ENCODE measurements at places on chromosomes 16 and 17.

GRCh38 chr16:85461022-85461813, 151.9 kb upstream of the GSE1 start:
- DNase-seq, result no peak

DNA sequence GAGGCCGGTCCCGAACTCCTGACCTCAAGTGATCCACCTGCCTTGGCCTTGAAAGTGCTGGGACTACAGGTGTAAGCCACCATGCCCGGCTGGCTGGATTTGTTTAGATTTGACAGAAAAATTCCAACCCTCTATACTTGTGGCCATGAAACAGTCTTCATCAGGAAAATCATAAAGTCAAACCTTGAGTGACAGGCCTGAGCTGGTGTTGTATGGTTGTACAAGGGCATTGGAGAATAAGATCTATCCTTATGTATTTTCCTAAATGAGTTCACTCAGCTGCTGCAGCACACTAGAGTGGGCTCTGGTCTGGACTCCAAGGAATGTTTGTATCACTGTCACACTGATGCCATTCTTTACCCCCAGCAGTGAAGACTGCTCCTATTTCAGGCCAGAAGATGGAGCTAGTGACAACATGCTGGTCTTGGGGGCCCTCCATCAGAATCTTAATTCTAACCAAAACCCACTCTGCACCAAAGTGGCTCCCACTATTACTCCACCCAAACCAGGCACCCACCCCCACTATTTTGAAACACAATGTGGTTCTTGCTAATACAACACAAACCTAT, 27.4 kb downstream of the SNX11 start:
- DNase-seq, result no peak

DNA sequence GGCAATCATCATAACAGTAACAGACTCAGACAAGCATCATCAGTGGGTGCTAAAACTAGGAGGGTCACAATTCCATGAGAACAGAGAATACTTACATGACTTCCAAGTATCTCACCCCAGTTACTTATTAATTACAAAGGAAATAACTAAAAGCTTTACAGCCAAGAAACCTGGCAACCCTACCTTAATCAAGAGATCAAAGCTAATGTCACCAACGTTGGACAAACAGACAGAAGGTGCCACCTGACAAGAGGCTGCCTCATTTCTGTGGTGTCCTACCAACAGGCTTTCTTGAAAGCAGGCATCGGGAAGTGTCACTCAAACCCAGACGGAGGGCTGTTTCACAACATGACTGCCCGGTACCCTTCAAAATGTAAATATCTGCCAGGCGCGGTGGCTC, 84.6 kb downstream of the RMI2 start:
- no peak for DNase-seq

- no peak for DNase-seq
Measured at GRCh38 chr16:78574571-78574970, 475.1 kb downstream of the WWOX start.

- DNase-seq, result no peak
Measured at GRCh38 chr16:53121661-53122060, 66.9 kb downstream of the CHD9 start.

GRCh38 chr16:75017670-75018525, 19.1 kb downstream of the ZNRF1 start:
- DNase-seq, result no peak

DNA sequence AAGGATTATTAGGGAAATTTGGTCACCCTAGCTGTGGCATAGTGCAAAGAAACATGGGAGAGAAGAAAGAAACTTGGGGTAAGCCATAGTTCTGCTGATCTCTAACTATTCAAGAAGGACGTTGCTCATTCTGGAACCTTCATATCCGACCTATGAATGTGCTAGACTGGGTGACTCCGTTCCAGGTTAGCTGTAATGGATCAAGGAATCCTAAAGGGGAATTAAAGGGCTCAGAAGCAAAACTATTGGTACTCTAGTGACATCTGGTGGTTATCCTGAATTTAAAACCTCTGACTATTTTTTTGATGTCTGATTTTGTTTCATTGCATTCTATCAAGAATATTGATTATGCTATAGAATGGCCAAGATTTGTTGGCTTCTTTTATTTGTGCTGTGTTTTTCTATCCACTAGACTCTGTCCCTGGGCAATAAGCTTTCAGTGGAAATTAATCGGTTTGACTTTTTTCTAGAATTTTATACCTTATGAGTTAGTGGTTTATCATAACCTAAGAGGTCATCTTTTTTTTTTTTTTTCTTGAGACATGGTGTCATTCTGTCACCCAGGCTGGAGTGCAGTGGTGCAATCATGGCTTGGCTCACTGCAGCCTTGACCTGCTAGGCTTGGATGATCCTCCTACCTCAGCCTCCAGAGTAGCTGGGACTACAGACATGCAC, 19.5 kb downstream of the PCTP start:
- no peak for DNase-seq

DNA sequence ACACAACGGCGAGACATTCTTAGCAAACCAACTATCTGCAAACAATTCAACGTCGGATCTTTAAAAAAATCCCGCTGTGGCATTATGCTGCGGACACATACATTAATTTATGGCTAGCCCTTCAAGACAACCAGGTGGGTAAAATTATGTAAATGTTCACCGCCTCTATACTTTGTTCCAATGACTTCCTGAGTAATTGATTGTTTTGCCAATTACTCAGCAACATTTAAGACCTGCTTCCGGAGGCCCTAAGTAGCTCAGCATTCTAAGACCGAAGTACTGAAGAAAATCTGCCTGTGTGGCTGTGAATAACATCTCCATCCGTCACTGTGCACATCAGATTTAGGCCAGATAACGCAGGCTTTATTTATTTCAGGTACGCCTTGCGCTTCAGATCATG, 23.3 kb downstream of the QPRT start:
- no peak for DNase-seq

DNA sequence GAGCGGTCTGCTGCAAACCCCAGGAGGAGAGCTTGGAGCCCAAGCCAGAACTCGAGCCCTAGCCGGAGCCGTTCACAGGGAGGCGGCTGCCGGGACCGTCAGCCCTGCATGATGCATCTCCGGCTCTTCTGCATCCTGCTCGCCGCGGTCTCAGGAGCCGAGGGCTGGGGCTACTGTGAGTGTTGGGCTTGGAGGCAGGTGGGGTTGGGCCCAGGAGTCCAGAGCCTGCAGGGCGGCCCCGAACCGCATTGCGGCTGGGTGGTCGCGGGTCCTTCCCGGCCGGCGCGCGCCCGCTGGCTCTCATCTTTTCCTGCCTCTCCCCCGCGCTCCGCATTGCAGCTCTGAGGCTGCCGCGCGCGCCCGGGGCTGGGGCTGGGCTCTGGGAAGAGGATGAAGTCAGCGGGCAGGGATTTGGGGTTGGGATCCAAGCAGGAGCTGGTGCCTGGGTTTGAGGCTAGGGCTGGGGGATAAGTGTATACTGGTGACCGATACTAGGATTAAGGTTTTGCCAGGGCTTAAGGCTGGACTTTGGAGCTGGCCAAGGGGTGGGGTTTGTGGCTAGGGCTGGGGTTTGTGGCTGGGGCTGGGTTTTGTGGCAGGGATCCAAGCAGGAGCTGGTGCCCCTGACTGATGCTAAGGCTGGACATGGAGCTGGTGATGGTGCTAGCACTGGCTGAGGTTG, 532 bp downstream of the CNTNAP1 start:
- DNase-seq, result peak; percentile 37

DNA sequence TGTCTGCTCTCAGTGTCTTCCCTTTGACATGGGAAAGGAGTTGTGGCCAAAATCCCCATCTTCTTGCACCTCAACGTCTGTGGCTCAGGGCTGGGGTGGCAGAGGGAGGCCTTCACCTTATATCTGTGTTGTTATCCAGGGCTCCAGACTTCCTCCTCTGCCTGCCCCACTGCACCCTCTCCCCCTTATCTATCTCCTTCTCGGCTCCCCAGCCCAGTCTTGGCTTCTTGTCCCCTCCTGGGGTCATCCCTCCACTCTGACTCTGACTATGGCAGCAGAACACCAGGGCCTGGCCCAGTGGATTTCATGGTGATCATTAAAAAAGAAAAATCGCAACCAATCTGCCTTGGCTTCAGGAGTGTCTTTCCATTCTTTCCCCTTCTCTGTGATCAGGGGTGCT, 918 bp upstream of the MRM1 start:
- DNase-seq, result no peak

- no peak for DNase-seq
Measured at GRCh38 chr16:77271532-77272426, 72.6 kb downstream of the SYCE1L start.

DNA sequence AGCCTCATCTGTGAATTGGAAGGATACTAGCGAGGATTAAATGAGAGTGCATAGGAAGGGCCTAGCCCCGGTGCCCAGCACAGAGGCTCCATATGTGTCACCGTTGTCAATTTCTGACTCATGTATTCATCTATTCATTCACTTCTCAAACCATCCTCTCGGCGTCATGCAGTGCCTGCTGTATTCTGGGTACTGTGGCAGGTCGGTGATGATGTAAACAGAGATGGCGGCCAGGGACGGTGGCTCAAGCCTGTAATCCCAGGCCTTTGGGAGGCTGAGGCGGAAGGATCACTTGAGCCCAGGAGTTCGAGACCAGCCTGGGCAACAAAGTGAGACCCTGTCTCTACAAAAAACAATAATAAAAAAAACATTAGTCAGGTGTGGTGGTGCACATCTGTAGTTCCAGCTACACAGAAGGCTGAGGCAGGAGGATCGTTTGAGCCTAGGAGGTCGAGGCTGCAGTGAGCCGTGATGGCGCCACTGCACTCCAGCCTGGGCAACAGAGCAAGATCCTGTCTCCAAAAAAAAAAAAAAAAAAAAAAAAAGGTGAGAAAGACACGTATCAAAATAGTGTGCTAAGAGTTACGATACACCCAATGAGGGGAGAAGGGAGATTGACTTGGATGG, 4.3 kb upstream of the PPP1R1B start:
- peak; percentile 71 for DNase-seq

GRCh38 chr16:52743707-52744106, 196.8 kb upstream of the TOX3 start:
- DNase-seq, result no peak

DNA sequence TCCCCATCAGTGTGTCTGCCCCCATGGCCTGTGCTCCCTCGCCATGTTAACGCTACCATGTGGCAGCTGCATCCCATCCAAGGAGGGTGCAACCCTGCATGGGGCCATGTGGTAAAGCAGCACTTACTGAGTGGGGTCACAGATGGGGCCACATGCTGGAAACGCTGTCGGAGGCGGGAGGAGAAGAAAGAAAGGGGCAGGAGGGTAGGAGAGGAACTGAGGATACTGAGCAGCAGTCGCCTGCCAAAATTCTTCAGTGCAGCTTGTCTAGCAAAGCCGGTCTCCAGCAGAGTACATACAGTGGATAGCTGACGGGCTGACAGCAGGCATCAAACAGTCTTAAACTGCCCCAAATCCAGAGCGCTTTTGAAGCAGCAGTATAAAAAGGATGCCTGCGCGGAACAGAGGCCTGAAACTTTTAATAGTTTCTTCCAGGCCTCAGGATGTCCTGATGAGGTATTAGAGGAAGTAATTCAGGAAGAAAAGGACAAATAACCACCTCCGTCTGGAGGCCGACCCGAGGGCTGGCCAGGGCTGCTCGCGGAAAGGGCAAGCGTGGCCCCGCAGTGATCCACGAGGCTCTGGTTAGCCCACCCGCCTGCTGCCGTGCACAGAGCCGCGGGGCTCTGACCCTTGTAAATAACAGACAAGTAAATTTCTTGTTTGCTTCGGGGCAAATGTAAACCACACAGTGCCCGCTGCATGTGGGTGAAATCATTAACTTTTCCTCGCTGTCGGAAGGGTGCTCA, 149.0 kb downstream of the CCDC182 start:
- no peak for DNase-seq

GRCh38 chr17:62696256-62696655, 68.8 kb downstream of the MRC2 start:
- DNase-seq, result no peak

- DNase-seq, result no peak
Measured at GRCh38 chr16:11207646-11208045, 48.4 kb downstream of the SOCS1 start.

- peak; percentile 64 for DNase-seq
Measured at GRCh38 chr16:17470908-17471718, at the start of gene XYLT1. XYLT1 (minus strand) TSS chr16:17470960; CDS start chr16:17470796, 164 bp downstream.
